ENCODE measurements at places on chromosomes 2 and 18.

GRCh38 chr18:74694436-74694835 is 96.8 kb downstream of the ZNF407 start:
- DNase-seq, result no peak

GRCh38 chr2:162232027-162232426 is 11.2 kb downstream of the FAP start:
- DNase-seq, result no peak

- no peak for DNase-seq
These were observed 87.4 kb downstream of the SMIM21 start for GRCh38 chr18:75339936-75340605.

GRCh38 chr2:220259662-220260061 is 632.2 kb downstream of the SLC4A3 start:
- no peak for DNase-seq

DNA sequence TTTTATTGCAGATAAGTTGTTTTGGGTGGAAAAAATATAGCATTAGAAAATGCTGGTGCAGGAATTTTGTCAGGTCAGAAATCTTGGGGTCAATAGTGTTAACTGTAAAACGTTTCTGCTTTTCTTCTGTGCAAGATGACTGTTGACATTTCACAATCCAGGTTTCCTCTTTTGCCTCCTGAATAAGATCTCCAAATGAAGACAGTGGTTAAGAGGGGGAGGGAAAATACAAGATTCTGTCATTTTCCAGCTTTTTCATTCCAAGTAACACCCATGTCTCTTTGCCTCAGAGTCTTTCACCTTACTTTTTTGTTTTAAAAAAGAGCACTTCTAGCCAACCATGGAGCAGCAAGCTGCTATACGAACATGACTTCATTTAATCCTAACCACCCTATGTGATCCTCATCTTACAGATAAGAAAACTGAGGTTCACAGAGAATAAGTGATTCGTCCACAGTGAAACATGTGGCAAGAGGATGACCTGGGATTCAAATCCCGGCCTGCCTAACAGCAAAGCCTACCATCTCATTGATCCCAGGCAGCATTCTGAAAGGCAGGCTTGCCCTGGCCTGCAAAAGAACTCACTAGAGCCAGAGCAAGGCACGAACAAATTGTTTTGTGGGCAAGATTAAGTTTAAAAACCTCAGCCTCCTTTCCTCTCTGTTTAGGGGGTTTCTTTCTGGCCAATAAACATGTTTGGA is 3.0 kb downstream of the PLEK start:
- DNase-seq, result no peak

DNA sequence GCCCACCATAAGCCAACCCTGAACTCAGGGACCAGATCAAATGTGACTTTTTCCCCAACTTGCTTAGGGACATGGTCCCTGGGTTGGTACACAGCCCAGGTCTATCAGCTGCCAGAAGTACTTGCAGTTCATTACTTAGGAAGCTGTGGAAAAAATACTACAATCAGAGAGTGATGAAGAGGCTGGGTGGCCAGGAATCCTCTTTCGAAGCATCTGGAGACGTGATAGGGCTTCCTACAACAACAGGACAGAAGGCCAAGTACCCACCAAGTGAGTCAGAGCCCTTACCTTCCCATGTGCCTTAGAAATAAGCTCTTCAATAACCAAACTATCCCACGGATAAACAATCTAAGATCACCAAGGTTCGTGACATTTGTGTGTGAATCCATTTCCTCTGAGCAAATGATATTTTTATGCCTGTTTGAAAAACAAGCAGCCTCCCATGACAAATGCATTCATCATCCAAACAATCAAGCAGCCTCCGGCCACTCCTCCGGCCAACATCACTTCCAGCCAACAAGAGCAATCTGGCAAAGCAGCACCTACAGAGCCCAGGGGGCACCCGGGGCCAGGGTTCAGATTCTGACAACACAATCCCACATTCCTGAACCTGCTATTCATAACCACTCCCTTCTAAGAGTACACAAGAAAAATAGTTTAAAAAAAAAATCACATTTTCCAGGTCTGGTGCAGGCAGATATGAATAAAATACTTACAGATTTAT is 26.4 kb downstream of the TBC1D8 start:
- no peak for DNase-seq

DNA sequence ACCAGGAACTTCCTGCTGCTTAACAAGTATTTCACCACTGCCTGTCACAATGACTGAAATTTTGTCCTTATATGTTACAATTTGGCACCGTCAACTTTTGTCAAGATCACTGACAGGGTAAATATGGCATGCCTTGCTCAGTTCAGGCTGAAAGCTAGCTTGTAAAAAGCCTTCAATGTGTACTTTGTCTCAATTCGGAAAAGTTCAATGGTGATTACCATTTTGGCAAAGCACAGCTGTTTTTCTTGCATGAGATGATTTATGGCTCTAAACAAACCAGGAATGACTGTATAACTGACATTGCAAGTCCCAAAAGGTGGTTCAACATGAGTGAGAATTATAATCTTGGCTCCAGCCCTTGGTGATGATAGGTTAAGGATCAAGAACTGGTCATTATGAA is 1255.2 kb downstream of the CNTNAP5 start:
- DNase-seq, result no peak

GRCh38 chr18:50573679-50574078 is 13.8 kb downstream of the MAPK4 start:
- no peak for DNase-seq

GRCh38 chr2:154992826-154993225 is 294.3 kb downstream of the KCNJ3 start:
- DNase-seq, result no peak

DNA sequence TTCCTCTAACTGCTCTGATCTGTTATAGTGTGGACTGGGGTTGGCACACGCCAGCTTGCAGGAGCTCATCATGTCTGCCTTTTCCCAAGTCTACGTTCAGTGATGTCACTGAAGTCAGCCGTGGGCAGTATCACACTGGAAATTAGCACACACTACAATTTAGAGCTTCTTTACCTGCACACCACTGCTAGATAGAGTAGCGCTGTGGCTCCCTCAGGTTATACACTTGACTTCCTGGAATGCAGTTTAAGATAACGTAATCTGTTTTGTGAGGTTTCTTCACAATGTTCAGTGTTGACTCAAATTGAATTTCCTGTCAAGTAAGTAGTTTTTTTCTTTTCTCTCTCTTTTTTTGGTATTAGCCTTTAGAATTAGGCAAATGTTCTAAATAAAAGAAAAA is 487.2 kb downstream of the DCDC2C start:
- no peak for DNase-seq

GRCh38 chr2:84881581-84882413 is 913 bp upstream of the TRABD2A start:
- peak; percentile 77 for DNase-seq

Data from right kidney (tissue), 9 donors.